ENCODE measurements at places on chromosomes 11 and 22.

DNA sequence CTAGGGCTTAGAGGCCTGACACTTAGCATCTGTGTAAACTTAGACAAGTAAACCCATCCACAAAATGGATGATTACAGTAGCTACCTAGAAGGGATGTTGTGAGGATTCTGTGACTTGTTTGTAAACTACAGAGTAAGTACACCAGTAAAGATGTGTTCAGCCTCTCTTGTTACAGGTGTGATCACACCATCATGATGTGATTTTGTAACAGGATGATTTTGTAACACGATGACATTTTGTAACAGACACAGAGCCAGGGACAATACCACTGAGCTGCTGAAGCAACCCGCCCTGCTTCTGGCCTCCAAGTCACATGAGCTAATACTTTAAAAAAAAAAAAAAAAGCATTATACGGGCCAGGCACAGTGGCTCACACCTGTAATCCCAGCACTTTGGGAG lies 17.0 kb downstream of the FADD start:
- DNase-seq = no peak

DNA sequence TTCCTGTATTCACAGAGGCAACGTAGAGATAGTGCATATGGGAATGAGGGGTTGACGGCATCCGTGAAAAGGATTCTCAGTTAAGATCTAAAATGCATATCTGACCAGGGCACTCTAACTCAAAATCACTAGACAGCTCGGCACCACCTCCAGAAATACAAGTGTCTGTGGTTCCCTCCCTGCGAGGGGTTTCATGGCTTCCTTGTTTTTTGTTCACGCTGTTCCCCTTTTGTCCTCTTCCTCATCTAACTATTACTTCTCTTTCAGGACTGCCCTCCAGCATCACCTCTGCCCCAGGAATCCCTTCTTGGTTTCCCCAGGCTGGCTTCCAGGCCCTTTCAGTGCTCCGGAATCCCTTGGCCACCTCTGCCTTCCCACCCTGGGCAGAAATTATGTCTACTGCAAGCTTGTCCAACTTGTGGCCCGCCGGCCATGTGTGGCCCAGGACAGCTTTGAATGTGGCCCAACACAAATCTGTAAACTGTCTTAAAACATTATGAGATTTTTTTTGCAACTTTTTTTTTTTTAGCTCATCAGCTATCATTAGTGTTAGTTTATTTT lies 159.9 kb downstream of the FBXO7 start:
- no peak for DNase-seq

- DNase-seq = no peak
Measured at GRCh38 chr11:47000033-47000432, 63.5 kb downstream of the CSTPP1 start.

DNA sequence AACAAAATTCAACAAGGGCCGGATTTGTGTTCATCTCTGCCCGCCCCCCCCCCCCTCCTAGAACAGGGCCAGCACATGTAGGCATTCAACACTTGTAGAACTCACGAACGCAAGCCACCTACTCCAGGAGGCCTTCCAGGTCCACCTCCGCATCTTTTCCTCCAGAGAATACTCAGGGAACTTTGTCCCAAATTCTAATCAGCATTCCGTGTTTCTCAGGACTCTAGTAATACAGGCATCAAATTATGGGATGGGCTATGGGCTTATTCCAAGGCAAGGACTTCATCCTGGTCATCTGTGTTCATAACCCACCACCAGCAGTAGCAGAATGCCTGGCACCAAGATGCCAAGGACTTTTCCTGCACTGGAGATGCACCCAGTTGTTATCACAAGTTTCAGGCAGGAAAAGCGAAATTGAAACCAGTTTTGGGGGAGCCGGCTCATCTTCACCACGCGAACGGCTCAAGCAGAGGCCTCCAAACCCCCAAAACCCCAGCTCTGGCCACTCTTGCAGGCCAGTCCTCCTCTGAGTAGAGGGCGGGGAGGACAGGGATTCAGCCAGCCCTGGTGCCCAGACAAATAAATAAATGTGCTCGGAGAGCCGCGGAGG lies 462 bp downstream of the UBE2L6 start:
- DNase-seq = peak; percentile 15

DNA sequence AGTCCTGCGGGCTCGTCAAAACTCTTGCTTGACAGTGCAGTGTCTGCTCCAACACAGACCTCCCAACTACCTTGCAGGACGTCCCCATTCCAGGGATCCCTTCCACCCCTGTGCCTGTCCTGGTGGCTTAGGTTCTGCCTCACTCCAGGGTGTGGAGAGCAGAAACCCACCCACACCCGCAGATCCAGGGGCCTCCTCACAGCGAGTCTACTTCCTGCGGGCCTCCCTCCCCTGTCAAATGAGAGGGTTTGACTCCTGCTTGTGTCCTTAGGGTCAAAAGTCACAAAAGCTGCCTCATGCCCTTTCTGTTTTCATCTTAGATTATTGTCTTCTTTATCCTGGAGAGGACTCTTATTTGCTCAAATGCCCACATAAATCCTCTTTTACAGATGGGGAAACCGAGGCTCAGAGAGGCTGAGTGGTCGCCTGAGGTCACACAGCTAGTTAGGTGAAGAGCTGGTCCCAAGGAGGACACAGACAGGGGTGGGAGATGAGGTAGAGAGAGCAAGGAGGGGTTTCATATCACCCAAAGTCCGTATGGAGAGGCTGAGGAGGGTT lies 81.1 kb upstream of the KCNQ1OT1 start:
- DNase-seq = no peak
